ENCODE measurements at places on chromosomes 2 and 18.

- no peak for DNase-seq
These were observed 21.0 kb downstream of the FHL2 start for GRCh38 chr2:105377871-105378270.

GRCh38 chr2:207215308-207215707, 49.6 kb upstream of the KLF7 start:
- DNase-seq, result no peak

DNA sequence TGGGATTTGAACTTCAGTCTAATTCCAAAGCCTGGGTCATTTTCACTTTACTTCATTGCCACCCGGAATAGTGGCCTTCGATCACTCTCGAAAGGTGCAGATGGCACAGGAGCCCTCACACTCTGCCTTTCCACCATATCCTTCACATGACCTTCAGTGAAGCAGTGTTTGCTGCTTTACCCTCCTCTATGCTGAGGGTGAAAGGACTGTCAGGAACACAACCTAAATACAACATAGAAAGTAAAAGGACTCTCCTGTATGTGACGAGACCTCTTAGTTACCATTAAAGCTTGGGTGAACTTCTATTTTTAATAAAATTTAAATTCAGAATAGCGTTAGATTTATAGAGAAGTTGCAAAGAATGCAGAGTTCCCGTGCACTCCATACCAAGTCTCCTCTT, 148.5 kb downstream of the TANC1 start:
- no peak for DNase-seq

GRCh38 chr2:8606226-8606625, 75.6 kb upstream of the ID2 start:
- DNase-seq, result no peak

DNA sequence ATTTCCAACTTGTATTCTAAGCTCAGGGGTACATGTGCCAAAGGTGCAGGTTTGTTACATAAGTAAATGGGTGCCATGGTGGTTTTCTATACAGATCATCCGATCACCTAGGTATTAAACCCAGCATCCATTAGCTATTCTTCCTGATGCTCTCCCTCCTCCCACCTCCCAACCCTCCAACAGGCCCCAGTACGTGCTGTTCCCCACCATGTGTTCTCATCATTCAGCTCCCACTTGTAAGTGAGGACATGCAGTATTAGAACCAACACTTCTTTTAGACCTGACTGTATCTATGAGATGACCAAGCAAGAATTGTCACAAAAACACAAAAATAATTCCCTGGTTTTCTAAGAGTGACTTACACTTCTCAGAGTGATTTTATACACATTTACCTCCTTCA, 83.0 kb downstream of the VIT start:
- DNase-seq, result no peak

DNA sequence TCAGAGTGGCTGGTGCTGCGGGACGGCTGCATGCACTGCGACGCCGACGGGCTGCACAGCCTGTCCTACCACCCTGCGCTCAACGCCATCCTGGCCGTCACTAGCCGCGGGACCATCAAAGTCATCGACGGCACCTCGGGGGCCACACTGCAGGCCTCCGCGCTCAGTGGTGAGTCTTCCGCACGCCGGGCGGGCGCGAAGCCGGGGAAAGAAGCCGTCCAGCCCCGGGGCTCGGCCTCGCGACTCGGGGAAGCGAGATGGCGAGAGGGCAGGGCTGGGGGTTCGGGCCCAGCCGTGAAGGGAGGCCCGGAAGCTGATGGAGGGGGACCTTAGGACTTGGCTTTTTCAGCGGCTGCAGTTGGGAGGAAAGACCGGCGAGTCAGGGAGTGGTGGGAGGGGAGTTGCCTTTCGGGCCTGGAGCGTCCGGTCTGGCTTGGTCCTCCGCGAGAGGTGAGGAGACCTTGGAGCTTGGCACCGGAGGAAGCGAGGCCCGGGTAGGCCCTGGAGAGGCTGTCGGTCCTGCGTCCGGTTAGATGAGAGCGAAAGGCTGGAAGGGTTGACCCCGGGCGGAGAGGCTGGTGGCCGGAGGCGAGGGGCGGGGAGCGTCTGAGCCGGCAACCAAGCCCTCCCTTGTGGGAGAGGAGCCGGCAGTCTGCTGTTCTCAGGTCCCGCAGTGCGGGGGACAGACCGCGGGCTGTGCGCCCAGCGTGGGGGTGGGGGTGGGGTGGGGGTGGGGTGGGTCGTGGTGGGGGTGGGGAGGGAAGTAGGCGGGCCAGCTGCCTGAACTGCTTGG, 691 bp downstream of the BIRC6 start:
- peak; percentile 26 for DNase-seq

DNA sequence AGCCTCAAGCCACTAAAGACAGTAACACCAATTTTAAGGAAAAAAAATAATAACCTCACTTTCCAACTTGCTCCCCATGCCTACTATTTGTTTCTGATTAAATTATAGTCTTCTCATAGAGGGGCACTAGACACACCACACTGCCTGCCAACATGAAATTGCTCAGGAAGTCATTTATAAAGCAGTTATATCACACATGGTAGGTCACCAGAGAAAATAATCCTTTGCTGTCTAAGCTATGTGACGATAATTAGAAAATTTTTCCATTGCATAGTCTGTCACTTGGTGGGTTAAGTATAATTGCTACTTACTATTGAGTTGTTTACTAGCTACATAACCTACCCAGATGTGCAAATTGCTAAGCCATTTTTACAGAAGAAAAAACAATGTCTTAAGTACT, 85.2 kb downstream of the INO80D start:
- no peak for DNase-seq

DNA sequence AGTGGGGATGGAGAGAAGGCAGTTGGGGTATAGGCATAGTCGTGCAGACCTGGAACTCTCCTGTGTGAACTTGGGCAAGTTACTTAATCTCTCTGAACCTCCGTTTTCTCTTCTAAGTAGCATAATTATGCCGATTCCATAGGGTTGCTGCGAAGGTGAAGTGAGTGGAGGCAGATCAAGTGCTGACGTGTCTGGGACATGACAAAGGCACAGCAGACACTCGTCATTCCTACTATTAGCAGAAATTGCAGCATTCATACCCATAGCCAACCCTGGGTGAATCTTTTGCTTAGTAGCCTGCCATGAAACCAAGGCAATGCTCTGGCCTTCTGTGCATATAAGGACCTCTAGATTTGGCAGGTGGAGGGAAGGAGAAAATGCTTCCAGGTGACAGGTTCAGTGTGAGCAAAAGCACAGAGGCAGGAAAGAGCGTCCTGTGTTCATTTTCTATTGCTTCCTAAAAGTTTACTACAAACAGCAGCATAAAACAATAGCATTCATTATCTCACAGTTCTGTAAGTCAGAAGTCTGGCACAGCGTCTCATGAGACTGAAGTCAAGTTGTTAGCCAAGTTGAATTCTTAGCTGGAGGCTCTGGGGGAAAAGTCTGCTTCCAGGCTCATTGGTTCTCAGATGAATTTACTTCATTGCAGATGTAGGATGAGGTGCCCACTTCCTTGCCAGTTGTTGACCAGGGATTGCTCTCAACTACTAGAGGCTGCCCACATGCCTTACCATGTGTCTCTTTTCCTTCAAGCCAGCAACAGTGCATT, 77.8 kb downstream of the CTIF start:
- DNase-seq, result no peak

DNA sequence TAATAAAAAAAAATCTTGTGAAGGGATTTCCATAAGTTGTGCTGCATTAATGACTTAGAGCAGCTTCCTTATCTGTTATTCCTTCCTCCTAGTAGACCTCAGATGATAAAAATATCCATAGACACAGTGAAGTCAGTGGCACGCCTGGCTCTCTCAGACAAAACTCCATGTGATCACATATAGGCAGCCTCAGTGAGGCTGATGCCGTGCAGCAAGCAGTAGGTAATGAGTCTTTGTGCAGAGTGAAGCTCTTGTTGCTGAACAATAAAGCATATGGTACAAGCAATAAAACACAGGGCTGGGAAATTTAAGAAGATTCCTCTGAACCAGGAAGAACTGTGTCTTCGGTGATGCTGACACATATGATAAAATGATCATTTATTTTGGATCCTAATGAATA, 102.7 kb downstream of the CSRNP3 start:
- no peak for DNase-seq

- no peak for DNase-seq
These were observed at the start of gene CRYGC for GRCh38 chr2:208129744-208130711. Gene CRYGC (minus strand): TSS chr2:208129828. CDS start chr2:208129792, 36 bp downstream.

- DNase-seq, result no peak
These were observed 154.1 kb downstream of the FHOD3 start for GRCh38 chr18:36451454-36452251.

DNA sequence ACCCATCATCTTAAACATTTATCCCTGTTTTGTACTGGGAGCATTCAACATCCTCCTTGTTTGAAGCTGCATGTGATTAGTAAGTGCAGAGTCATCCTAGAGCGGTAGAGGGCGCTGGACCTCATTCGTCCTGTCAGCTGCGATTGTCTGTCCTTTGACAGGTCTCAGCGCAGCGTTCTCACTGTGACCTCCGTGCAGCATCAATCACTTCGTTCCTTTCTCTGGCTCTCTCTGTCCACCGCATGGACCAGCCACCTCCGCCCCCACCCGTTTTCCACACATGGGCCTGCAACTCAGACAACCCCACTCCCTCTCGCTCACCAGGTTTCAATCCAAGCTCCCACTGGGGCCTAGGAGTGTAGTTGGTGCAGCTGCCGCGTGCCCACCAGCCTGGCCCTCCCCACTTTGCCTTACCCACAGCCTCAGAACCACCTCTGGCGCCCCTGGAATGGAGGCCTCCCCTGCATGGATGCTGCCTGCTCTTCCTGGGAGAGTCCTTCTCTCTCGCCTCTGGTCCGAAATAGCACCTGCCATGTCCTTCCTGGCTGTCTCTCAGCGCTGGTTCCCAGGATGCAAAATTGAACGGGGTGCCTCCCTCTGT, 90.5 kb downstream of the NDUFA10 start:
- peak; percentile 53 for DNase-seq

DNA sequence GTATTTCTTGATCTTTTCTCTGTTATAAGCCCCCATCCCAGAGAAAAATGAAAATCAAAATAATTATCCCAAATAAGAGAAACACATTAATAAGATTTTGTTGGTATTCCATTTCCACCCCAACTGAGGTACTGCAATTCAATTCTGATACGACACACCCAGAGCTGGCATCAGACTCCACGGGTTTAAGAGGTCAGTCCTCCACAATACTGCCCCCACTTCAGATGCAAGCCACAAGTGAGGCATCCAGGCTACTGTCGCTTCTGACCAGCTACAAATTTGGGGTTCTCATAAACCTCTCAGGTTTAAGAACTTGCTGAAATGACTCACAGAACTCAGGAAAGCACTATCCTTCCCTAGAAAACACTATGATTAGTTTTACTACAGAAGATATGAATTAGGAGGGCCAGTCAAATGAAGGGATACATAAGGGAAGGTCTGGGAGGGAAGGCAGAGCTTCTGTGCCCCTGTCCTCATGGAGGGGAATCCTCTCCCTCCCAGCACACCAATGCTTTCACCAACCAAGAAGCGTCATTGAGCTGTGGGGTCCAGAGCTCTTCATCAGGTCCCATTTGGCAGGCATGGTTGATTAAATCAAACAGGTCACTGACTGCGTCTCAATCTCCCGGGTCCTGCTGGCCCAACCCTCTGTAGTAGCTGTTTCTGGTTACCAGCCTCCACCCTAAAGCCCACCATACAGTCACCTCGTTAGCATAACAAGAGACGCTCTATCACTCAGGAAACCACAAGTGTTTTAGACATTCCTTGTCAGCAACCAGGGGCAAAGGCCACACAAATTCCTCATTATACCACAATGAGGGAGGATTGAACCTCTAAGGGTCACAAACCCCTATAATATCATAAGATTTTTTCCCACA, 46.2 kb downstream of the IWS1 start:
- DNase-seq, result no peak

- no peak for DNase-seq
These were observed 23.6 kb downstream of the UGP2 start for GRCh38 chr2:63865159-63865799.

DNA sequence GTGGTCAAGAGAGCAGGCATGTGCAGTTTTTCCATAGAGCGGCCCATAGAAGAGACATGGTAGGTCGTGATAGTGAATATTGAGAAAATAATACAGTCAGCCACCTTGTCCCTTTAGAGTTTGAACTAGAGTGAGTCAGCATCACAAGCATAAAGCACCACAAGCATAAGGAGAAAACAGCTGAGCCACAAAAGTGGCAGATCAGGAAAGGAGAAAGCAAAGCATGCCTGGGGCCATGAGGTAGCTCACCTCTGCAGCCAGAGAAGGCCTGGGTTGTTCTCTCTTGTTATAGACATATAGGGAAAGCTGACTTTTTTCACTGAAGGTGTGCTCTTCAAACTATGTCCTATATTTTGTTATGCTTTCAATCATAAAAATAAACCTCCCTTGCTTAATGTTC, 879.0 kb downstream of the DSC3 start:
- DNase-seq, result no peak

DNA sequence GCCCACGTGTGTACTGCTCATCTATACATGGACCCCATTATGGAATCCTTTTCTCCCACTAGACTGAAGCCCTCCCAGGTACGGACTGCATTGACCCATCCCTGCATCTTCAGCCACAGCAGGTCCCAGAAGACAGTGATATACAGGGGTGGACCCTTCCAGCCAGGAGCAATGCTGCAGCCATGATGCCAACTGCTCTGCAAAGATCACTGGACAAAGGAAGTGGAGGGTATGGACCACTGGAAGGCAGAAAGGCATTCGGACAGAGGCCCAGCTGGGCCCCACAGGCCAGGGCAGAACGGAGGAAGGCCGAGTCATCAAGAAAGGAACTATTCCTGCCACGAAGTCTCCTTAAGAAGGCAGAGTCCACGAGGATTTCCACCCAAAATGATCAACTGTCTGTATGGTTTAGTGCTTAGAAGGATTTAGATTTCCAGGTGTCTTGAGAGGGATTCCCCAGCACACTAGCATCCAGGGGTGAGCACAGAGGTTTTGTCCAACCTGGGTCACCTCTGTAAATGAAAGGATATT, 93.4 kb downstream of the TWIST2 start:
- DNase-seq, result no peak

DNA sequence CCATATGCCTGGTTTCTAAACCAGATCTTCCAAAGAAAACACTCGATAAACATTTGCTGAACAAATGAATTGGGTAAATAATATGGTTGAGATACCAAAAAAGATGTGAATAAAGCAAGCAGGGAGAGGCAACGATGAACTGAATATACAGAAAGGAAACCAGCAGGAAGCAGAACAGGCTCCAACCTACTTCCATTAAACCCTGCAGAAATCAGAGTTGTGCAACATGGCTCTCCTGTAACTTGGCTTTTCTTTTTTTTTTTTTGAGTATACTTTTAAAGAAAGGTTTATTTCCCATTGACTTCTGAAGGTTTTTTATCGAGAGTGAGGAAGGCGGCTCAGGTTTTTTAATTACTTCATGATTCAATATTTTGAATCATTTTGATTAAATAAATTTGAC, 23.5 kb downstream of the ITSN2 start:
- no peak for DNase-seq

DNA sequence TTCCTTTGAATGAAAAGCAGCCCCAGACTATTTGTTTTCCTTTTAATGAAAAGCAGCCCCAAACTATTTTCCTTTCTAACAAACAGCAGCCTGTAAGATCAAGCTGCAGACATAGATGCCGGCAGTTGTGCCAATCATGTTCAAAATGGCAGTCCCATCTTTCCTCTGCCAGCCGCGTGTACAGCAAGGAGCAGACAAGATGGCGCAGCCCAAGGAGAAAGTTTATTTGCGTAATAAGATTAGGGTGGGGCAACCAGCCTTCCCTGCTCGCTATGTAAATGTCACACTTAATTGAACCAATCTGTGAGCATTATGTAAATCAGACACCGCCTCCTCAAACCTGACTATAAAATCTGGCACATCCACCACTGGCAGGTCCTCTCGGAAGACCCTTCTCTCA, 226.0 kb downstream of the TGIF1 start:
- DNase-seq, result no peak

All from activated gamma-delta T cell treated with Interleukin-2 at 50 U/mL for 16 hours (primary cell).